ENCODE measurements at places on chromosomes 12 and 14.

DNA sequence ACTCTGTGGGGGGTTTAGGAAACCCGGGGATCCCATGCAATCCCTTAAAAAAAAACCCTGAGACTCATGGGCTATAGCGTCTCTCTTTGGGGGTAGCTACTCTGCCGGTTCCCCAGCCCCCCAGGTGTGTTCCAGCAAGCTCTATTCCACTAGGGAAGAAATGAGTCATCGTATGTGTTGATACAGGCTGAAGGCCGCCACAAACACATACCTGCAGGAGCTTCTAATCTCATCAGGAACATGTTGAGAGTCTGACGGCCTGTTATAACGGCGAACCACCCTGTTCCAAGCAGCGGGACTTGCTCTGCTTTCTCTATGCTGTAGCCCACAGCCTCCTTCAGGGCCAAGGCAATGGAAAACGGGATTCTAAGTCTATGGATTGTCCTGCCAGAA is 977 bp upstream of the KRT5 start:
- DNase-seq = no peak

GRCh38 chr14:83316356-83316755 is 1782.7 kb upstream of the SEL1L start:
- DNase-seq = no peak

DNA sequence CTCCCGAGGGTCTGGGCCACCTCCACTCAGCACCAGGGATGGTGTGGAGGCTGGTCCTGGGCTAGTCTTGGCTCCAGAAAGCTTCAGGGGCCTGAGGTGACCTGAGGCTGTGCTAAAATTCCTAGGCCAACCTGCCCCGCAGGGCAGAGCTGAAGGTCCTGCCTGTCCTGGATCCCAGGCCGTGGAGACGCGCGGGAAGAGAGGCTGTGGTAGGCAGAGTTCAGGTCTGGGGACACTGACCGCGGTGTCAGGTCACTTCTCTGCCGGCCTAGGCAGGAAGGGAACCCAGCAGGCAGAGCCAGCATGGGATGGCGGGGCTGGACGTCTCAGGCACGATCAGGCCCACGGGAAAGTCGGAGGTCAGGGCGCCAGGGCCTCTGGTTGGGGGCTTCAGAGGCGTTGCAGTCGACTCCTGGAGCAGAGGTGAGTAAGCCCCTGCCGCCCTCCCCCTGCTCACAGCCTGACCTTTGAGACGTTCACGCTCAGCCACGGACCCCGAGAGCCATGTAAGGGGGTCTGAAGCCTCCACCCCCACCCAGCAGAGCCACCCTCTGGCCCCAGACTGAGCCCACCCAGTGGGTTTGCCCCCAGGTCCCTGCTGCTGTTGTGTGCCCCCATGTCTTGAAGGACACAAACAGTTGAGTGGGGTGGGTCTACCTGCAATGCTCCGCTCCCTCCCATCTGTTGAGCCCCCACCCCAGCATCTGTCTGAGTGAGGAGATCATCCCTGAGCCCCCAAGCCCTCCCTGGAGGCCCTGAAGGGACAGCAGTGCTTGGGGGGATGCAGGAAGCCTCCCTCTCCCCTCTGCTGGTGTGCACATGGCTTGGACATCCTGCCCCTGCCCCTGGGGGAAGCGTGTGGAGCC is 142.7 kb downstream of the KIF26A start:
- no peak for DNase-seq

DNA sequence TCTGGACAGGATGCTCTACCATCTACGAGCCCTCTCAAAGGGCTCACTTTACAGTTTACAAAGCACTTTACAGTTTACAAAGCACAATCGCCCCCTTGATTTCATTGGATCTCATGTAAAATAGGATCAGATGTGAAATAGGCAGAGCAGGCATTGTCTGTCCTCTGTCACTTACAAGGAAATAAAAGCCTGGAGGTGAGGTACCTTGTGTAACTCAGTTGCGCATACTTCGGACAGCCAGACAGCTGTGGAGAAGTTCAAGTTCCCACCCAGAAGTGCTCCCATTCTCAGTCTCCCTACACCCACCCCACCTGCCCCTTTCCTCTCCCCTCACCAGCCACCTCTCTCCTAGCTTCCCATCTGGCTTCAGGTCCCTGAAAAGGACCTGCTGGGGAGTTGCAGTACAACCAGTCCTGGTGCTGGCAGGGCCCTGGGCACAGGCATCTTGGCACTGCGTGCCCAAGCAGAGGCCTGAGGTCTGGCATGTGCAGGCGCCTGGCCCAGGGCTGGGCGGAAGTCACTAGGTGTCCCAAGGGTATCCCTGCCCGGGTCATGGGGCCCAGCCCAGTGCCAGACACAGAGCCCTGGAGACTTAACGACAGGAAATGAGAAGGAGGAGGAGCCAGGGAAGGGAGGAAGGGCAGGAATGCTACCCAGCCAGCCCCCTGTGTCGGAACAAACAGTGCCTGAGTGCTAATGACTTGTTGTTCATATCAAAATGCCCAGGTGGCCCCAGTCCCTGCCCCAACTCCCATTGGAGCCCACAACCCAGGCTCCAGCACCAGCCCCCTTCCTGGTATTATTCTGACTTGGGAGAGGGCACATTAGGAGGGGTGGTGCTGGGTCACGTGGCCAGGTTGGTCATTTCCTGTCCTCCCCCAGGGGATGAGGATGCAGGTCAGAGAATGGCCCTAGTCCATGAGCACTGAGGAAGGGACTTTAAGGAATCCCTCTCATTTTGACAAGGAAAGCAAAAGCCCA is 5.4 kb downstream of the RAPGEF3 start:
- DNase-seq = peak; percentile 39

DNA sequence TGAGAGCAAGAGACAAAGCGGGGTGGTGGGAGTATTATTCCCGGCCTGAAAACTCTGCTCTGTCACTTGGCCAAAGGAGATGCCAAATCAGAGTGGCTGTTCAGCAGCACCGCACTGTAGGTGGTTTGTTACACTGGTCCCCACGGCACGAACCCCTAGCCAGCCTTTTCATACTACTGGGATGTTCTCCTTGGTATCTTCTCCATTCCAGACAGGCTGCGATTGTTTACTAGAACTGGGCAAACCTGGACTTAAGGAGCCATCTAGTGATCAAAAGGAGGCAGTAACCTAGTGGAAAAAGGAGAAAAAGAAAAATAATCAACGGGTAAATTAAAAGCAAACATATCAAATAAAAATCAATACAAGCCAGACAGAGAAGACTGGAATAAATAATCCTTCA is 58.9 kb upstream of the TMTC2 start:
- peak; percentile 25 for DNase-seq

GRCh38 chr12:111298582-111299436 is 70.1 kb downstream of the PHETA1 start:
- DNase-seq = peak; percentile 13

DNA sequence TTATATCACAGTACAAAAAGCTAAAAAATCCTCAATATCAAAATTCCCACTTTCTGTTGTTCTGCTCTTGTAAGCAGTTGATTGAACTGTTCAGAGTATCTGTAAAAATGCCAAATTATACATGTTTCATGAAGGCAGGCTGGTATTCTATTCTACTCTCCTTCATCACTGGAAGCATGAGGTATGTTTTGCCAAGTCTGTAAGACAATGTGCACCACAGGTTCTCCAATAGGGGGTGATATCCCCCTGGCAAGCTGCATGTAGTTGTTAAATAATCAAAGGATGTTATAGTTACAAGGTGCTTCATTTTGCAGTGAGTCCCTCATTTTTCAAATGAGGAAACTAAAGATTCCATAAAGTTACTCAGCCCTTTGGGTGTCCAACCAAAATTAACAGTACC is 15.1 kb upstream of the NEK9 start:
- no peak for DNase-seq

DNA sequence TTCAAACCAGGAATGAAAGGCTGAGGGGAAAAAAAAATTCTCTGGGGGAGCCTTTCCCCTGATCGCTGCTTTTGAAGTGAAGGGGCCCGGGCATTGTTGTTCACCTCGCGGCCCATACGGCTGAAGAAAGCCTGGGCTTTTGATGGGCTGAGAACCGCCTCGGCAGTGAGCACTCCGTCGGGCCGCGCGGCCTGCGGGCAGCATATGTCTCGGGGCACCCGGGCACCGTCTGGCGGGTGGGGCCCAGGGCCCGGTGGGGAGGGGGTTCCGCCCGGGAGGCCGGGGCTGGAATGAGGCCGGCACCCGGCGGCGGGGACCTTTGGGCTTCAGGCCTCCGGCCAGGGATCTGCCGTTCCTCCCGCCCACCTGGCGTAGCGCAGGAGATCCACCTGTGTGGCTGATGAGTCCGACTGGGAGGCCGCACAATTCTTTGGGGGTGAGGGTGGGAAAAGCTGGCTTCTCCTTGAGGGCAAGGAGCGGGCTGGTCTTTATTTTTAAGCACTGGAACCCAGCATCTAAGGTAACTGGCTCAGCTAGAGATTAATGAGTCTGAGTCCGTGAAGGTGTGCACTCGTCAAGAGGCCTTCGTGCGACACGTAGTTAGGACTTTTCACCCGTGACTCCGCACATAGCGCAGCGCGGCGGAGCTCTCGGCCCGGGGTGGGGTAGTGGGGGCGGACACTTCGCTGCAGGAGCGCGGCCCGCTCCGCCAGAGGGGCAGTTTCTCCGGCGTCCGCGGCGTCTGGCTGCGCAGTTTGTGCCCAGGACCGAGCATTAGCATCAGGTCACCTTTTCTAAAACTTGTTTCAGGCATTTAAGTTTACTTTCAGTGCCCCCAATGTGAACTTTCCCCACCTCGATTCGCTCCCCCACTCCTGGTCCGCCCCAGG is 10.6 kb downstream of the FOXA1 start:
- no peak for DNase-seq

- DNase-seq = no peak
Measured at GRCh38 chr12:54028314-54029201, at the start of gene HOXC6. HOXC6 (plus strand) TSS chr12:54028440; CDS start chr12:54028522, 82 bp downstream.

GRCh38 chr12:57528176-57528575 is 5.6 kb downstream of the MBD6 start:
- no peak for DNase-seq

DNA sequence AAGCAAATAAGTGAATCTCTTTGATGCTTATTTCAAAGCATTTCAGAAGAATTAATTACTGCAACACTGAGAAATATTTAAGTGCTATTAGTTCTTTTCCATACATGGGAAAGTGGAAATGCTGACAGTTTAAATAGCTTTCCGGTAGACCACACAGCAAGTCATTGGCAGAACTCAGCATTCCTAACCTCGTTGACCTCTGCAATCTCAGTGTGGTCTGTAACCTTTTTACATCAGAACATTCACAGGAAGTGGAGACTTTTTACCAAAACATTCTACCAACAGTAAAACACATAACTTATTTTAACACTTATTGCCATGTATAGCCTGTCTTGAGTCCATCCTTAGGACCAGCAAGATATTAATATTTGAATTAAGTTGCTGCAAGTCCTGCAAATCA is 249.5 kb upstream of the DCN start:
- DNase-seq = no peak

Measured in midbrain (tissue), 1 donor.